ENCODE measurements at places on chromosomes 16 and 17.
A peak's percentile ranks its signal among the peaks of the same experiment; 100 is the strongest.

DNA sequence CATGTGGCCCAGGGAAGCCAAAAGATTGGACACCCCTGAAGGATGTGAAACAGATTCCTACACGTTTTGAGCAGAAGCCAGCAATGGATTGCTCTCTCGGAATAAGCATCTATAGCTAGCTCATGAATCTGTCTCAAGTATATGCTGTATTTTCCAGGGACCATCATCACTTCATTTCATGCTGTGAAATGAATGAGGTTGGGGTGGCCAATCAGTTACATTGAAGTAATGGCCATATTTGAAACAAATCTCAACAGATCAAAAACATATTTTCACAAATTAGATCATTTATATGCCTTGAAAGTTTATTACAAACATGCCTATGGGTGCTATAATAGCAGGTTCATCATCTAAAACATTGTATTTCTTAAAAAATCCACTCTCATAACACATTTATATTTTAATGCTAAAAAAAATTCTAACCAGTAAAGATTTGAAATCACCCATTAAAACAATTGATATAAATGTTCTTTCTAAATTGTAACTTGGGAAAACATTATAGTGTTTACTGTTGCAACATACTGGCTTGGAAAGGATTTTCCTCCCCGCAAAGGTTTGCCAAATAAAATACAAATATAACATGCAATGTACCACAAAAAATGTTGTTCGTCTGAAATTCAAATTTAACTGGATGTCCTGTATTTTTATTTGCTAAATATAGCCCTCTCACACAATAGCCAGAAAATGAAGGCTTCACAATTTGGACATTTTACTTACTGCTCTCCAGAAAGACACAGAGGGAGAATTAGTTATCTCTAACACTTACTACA is 743.6 kb downstream of the KCNJ2 start:
- no peak for DNase-seq

GRCh38 chr17:37844158-37844976 is 79.8 kb upstream of the TBC1D3K start:
- no peak for DNase-seq

GRCh38 chr17:47315451-47316266 is 8.1 kb upstream of the EFCAB13 start:
- peak; percentile 77 for DNase-seq

DNA sequence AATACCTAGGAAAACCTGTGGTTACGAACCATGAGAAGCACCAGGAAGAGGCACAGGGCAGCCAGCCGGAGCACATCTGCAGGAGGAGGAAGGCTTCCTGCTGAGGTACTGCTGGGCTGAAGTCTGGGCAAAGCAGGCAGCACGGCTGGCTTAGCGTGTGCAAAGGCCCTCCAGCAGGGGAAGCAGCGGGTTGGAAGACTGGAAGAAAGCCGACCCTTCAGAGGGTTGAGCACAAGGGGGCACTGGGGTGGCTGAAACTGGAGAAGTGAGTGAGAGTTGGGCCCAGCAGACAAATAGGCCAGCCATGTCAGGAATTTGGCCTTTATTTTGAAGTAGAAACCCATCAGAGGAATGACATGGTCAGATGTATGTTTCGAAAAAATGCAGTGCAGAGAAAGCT is 12.1 kb upstream of the HSD3B7 start:
- no peak for DNase-seq

- DNase-seq = no peak
Observed at GRCh38 chr17:21375162-21375560, 996 bp upstream of the KCNJ12 start.

DNA sequence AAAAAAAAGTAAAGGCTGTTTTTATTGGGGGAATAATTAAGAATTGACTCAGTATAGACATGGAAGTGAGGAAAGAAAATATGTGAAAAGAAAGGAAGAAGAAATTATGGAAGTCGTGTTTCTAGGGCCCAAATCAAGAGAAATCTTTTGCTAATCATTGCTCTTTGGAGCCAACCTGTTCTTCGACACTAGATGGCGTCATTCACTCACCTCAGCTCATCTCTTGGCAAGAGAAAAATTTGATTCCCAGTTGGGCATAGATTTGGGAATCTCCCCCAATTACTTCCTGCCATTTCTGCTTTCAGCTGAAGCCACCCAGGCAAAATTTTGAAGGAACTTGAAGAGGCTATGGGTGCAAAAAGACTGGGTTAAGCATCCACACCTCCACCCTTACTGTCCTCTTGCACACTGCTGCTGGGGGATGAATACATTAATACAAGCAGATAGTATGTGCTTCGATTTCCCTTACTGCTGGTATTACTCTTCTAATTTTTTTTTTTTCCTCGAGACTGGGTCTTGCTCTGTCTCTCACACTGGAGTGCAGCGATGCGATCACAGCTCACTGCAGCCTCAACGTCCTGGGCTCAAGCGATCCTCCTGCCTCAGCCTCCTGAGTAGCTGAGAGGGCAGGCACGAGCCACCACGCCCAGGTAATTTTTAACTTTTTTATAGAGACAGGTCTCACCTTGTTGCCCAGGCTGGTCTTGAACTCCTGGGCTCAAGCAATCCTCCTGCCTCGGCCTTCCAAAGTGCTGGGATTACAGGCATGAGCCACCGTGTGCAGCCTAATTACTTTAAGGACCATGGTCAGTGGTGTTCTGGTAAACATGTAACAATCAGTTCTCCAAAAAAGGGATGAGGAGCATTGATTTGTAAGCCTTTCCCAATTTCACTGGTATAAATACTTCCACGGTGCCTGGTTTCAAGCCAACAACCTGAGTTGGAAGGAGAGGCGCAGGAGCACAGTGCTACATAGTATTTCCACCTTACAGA is 13.5 kb downstream of the PSMD7 start:
- DNase-seq = peak; percentile 27

- no peak for DNase-seq
Observed at GRCh38 chr17:71302721-71303549, 817.9 kb upstream of the SOX9 start.
